Heart right ventricle (tissue), 16 donors: ENCODE measurements at places on chromosomes 6 and 20. TPM values are rescaled to one million over a fixed set of nuclear protein-coding genes. Genes with fewer than 3 reads are reported as not detected.

Gene SFTA2
- polyA plus RNA-seq, result not detected

Gene PRSS35
- polyA plus RNA-seq, result 0.17 TPM

Gene DUSP15
- 0.90 TPM for polyA plus RNA-seq

Gene TMEM242
- 14.2 TPM for polyA plus RNA-seq

Gene TUBB2B
- 0.59 TPM for polyA plus RNA-seq

Gene NHLRC1
- polyA plus RNA-seq, result 0.73 TPM

Gene PRL
- not detected for polyA plus RNA-seq

Gene NKX2-4
- not detected for polyA plus RNA-seq

Gene ANKRD66
- polyA plus RNA-seq, result not detected

Gene ARFGEF3
- 0.33 TPM for polyA plus RNA-seq

Gene CCN6
- polyA plus RNA-seq, result not detected

Gene ADGRF1
- not detected for polyA plus RNA-seq

Gene PAK5
- not detected for polyA plus RNA-seq

Gene HSPA1B
- polyA plus RNA-seq, result 16.9 TPM

Gene LPA
- not detected for polyA plus RNA-seq

DNA sequence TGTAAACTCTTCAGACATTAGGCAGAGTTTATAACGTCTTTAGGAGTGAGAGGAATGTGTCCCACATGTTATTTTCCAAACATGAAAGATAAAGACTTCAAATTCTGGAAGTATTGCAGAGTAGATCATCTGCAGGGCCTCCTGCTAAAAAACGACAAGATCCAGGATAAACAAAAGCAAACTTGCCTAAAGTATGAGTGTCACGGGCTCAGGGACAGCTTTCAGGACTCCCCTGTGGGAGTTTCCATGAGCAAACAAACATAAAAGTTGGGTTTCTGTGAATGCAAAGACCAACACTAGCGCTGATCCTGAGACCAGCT, 76.9 kb downstream of the TXNDC5 start:
- DNase-seq, result no peak

DNA sequence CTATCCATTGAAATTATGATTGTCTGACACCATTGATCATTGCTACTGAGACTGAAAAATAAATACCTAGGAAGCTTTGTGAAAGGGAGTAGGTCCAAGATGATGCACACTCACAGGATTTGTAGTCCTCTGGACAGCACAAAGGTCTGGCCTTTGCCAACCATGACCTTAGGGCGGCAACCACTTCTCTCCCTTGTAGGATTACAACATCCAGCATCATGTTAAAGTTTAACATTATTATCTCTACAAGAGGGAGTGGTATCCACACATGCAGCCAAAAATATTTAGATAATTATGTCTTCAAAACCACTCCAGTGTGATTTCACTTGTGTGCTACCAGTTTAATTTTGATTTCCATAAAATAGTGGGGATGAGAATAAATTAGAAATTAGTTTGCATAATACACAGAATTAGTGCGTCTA, 51.1 kb upstream of the NHSL1 start:
- no peak for DNase-seq

GRCh38 chr20:57470666-57471495, 54.1 kb downstream of the CTCFL start:
- no peak for DNase-seq

- no peak for DNase-seq
These were observed 214.7 kb upstream of the PDE10A start for GRCh38 chr6:165877773-165878172.

DNA sequence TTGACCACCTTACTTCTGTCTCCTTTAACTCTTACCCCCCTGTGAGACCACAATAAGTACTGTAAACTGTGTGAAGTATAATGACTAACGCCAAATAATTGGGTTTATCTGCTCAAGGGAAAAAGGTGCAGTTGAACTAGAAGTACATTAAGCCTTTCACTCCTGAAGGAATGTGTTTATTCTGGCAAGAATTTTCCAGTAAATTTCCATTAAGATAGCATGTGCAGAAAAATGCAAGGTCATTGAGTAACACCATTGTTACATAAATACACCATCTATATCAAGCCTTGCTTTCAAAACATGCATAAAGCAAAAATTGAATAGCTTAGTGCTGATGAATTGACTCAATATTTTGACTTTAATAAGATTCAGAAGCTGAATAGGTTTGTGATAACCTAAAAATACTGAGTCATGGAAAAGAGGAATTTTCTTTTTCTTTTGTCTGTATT, 65.4 kb downstream of the ARHGAP18 start:
- DNase-seq, result no peak

DNA sequence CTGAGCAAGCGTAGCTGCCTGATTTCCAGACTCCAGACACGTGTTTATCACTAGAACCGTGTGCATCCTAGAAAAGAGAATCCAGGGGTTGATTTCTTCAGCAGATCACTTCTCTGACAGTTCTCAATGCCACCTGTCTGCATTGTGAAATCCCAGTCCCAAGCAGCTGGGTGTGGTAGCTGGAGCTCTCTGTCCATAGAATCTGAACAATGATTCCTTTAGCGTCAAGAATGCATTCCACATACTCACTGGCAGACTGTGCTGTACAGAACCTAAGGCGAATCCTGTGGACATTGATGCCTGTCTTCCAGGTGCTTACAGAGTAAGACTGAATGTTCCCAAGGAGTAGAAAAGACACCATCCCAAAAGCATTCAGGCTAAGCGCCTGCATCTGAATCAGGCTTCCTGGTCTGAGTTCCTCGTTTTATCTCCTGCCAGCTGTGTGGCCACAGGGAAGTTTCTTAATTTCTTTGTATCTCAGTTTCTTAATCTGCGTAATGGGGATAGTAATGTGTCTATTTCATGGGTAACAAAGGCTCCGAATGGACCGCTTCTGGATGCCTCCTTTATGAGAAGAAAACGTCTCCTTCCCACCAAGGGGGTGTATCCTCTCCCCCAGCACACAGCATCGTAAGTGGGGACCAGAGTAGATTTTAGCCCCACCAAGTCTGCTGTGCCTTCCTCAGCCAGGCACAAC, 10.4 kb upstream of the TRAF3IP2 start:
- no peak for DNase-seq

- no peak for DNase-seq
These were observed 19.0 kb downstream of the DLL1 start for GRCh38 chr6:170271771-170272314.

- no peak for DNase-seq
These were observed 33.8 kb upstream of the MRPS10 start for GRCh38 chr6:42251500-42251899.

DNA sequence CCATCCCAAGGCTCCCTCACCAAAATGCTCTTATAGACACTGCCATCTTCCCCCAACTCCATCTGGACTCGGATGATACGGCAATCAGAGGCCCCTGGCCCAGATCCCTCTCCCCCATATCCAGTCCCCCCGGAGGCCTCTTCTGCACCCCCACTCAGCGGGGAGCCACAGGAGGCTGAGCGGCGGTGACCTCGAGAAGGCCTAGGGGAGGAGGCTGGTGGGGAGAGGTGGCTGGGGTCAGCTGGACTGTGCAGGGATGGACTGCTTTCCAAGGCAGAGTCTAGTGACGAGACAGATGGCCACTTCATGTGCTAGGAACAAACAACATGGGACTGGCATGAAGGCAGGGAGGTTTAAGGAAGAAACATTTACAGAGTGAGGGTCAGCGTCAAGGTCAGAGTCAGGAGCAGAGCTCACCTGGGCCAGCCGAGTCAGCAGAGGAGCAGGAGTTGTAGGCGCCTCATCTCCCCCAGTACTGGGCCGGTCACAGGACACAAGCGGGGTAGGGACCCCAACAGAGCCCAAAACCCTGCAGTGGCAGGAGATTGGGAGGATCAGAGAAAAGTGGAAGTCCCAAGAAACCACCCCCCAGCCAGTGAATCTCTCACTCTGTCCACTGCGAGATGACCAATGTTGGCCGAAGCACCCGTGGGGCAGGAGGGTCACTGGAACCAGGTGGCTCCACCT, 3.7 kb downstream of the PFDN6 start:
- DNase-seq, result no peak

- no peak for DNase-seq
These were observed 100.9 kb downstream of the OPRM1 start for GRCh38 chr6:154139892-154140291.

- no peak for DNase-seq
These were observed 2.6 kb upstream of the GPSM3 start for GRCh38 chr6:32194825-32195651.

GRCh38 chr20:57692393-57692792, 17.4 kb downstream of the PMEPA1 start:
- no peak for DNase-seq

DNA sequence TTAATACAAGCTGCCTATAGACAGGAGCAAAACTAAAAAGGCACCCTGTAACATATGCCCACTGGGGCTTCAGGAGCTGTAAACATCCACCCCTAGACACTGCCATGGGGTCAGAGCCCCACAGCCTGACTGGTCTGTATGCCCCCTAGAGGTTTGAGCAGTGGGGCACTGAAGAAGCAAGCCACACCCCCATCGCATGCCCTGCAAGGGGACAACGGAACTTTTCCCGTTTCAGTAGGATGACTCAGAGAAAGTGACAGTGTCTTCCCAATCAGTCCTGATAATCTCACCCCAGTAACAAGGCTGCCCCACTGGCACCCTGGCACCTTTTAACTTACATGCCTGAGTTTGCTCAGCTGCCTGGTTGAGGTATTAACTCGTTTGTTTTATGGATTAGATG, 35.9 kb downstream of the BEND3 start:
- no peak for DNase-seq

DNA sequence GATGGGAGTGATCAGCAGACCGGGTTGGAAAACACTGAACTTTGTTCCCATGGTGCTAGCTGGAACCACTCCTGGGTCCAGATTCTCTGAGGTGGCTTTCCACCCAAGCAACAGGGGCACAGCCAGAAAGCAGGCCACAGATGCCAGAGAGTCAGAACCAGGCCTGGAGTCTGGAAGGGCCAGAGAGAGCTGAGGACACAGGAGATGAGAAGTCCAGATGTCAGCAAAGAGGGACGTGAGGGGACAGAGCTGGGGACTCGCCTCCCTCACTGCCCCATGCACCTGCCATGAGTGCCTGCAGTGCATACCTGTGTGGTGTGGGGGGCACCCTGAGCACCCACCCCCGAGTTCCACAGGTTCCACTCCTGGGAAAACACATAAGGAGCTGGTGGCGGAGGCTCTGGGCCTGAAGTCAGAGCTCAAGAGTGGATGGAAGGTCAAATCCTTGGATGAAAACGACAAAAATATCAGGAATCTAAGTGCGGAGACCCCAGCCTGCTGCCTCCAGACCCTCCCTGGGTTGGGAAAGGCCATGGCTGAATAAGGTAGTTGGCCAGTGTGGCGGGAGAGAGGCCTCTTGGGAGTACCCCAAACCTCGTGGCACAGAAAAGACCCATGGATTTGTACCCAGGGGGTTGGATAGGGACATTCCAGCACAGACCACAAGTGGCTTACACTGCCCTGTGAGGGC, 224.2 kb downstream of the SYNDIG1 start:
- peak; percentile 1 for DNase-seq

GRCh38 chr20:3922223-3922982, 33.2 kb downstream of the PANK2 start:
- no peak for DNase-seq

- DNase-seq, result no peak
These were observed 88.0 kb downstream of the SCML4 start for GRCh38 chr6:107735906-107736635.

DNA sequence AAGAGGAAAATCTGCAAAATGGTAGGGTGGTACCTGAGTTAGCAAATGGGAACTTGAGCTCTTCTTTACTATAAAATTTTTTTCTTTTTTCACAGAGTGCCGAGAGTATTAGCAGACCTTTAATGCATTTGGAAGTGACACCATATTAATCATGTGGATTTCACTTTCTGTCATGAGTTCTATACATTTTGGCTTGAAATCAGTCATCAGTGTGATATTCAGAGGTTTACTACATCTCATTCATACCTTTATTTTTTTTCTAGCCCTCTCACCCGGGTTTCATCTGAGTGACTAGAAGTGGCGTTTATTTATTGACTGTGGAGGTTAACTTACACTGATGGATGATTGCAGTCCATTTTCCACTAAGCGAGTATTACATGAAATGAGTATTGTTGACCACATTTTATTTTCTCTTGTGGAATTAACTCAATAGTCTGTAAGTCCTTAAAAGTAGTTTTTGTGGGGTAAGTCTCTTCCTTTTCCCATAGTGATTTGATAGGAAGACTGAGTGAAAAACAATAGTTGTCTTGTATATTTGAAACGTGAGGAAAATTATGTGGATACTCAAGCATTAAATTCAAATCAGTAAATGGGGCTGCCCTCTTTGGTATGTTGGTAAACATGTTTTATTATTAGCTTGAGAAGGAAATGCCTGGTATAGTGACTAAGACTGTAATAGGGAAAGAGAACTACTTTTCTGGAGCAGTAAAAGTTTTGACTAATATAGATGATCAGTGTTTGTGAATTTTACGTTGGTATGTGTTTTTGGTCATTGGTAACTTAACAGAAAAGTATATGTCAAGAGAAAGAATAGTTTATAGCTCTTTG, 55.5 kb downstream of the JARID2 start:
- DNase-seq, result no peak

DNA sequence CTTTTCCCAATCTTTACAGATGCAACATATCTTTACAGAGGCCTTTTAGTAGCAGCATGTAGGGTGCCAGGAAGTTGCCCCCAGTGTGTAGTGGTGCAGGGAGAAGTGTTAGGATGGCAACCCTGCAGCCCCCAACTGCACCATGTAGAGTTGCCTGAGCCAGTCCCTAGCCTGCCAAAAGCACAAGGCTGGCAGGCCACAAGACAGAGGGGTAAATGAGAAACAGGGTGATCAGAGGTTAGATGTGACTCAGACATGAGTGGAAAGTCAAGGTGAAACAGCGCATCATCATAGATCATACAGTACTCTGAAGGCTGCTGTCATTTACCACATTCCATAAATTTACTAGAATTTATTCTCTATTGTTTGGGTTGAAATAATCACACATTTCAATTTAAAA, 467.5 kb downstream of the PRKN start:
- DNase-seq, result no peak

- no peak for DNase-seq
These were observed 364.9 kb upstream of the IRAK1BP1 start for GRCh38 chr6:78502386-78502887.

- DNase-seq, result no peak
These were observed 409.9 kb upstream of the MARCKS start for GRCh38 chr6:113447088-113447831.

GRCh38 chr20:55953201-55953600, 52.1 kb downstream of the CBLN4 start:
- DNase-seq, result no peak

- no peak for DNase-seq
These were observed 82.2 kb downstream of the COL19A1 start for GRCh38 chr6:69948479-69949114.

DNA sequence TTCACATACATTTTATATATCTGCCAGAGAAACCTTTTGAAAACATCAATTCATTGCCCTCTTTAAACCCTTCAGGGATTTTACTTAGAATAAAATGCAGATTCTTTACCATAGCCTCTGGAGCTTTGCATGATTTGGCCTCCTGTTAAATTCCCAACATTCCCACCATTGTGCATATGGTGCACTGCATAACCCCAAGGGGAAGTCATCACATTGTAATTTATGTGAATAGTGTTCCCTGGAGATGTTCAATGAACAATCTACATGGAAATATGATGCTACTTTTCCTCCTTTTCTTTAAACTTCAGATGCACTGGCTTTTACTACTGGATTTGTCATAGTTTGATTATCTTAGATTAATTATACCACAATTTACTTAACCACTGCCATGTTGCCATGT, 94.7 kb downstream of the PHF3 start:
- DNase-seq, result no peak

- DNase-seq, result no peak
These were observed 347.9 kb downstream of the CDH26 start for GRCh38 chr20:60306105-60306504.
